ENCODE measurements at places on chromosomes 5 and 9.

GRCh38 chr5:56812110-56812509 is 3.2 kb upstream of the MAP3K1 start:
- DNase-seq, result no peak

GRCh38 chr9:127033061-127033460 is 89.4 kb downstream of the ANGPTL2 start:
- DNase-seq, result no peak

DNA sequence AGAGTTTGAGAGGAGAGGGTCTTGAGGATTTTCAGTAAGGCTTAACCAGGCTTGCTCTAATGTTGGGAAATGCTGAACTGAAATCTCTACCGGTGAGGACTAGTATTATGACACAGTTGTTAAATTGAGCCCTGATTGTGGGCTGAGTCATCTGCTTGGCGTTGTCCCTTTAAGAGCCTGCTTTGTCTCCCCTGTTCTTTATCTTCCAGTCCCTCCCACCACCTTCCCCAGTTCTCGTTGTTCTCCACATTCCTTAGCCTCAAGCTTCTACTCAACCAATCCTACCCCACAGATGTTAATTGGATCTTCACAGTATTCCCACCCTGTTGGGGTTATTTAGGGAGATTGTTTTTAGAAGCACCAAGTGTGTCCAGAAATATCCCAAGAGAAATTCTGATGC is 57.6 kb downstream of the ANKRD55 start:
- no peak for DNase-seq

- DNase-seq, result no peak
Observed at GRCh38 chr9:15329539-15330109, 22.6 kb upstream of the TTC39B start.

DNA sequence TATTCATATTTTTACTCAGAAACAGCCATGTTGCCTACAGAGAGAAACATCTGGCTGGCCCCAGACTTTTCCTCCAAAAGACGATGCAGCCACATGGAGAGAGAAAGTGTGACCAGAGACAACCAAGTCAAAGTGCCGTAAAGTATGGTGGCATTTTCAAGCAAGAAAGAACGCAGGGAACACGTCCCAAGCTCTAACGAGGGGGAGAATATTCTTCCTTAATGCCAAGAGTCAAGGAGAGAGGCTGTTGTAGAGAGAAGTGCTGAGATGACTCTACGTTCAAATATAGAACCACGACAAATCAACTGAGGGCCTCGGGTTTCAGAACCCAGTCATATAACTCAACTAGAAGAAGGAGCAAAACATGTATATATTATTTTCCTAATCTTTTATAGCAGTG is 55.9 kb downstream of the FNBP1 start:
- DNase-seq, result no peak

DNA sequence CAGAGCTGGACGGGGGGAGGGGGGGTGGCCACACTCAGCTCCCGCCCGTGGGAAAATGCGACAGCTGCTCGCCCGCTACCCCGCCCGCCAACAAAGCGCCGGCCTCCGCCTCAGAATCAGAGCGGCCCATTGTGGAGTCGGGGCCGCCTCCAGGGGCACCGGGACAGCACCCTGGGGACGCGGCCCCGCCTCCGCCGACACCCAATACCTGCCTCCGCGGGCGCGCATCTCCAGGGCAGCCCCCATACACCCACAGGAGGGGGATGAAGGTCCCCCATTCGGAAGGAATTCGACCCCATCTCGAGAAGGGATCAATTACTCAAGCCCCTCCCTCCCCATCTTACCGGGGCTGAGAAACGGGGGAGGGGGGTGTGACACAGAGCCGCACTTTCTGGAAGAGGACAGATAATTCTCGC is 1.3 kb downstream of the NOTCH1 start:
- DNase-seq, result no peak

DNA sequence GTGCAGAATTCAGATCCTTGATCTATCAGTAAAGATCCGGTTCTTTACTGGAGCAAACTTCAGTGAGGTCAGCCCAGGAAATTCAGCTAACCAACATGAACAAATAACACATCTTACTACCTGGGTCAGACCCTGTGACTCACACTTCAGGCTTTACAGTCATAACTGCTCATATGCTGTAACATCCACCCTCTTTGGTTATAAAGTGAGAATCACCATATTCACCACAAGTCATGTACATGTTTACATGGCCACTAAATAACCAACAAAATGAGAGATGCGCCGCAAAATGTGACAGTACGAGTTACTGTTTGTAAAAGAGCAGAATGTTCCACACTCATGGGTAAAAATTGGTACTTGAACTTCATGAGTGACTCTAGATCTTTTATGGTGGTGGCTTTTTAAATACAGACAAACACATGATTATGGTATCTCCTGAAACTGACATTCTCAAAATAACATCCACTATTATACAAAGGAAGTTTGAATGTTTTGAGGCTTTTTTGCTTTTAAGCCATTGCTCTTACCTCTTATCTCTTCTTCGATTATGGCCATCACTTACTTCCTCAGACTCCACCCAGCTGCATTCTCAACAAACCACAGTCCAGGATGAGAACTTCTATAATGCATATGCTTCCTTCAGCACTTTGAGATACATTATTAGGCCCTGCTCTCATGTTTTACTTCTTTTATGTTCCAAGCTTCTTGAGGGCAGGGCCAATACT is 516.6 kb downstream of the RAB3C start:
- no peak for DNase-seq

GRCh38 chr9:126203313-126203712 is 123.3 kb upstream of the MVB12B start:
- DNase-seq, result no peak

DNA sequence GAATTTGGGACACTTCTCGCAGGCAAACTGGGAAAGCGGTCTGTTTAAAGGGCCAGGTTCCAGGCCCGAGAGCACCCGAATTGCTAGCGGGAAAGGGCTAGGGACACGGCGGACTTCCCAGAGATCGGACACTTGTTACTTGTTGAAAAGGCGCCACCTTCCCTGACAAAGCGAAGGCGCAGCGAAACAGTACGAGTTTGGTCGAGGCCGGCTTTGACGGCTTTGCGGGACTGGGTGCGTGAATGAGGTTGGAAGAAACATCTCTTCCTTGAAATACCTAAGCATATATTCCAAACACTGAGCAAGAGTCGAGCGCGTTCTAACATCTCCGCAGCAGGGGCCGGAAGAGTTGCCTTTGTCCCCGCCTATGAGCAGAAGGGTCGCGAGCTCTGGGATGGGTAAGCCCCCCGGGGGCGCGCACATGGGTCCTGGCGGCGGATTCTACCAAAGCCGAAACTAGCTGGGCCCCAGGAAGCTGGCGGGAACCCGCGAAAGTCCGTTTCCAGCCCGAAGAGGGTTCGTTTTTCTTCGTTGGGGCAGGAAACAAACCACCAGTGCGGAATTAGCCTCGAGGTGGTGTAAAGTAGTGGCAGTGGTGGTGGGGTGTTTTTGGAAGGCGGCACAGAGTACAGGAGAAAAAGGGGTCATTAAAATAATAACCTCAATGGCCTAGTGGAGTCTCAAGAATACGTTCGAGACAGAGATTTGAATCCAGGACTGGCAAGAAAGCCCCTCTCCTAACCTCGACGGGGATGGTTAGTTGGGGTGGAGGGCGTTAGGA is 1.5 kb downstream of the GDNF start:
- DNase-seq, result no peak

- no peak for DNase-seq
Observed at GRCh38 chr5:151212406-151212798, 11.5 kb downstream of the CCDC69 start.

GRCh38 chr5:14109041-14109747 is 33.9 kb upstream of the TRIO start:
- DNase-seq, result peak; percentile 3

GRCh38 chr5:123545506-123545905 is 33.5 kb downstream of the CSNK1G3 start:
- no peak for DNase-seq

- no peak for DNase-seq
Observed at GRCh38 chr5:31193591-31194467, at the start of gene CDH6. Gene CDH6, plus strand, starts transcription at chr5:31193686. Its CDS starts 73,788 bp downstream, at chr5:31267474.

- no peak for DNase-seq
Observed at GRCh38 chr5:40667161-40667663, 12.5 kb upstream of the PTGER4 start.

- no peak for DNase-seq
Observed at GRCh38 chr5:17343675-17344074, 126.2 kb downstream of the BASP1 start.

Data from stimulated activated CD4-positive, alpha-beta T cell treated with anti-CD3 and anti-CD28 coated beads, Interleukin-2, amount 100 ng/mL, for 48 hours (primary cell).